ENCODE measurements at places on chromosomes 1 and 21. TPM values are rescaled to one million over a fixed set of nuclear protein-coding genes. Genes with fewer than 3 reads are reported as not detected.
A peak's percentile ranks its signal among the peaks of the same experiment; 100 is the strongest.

GRCh38 chr1:84913555-84913892 is 20.5 kb upstream of the LPAR3 start:
- no peak for DNase-seq

GRCh38 chr1:25550155-25550506 is 6.7 kb downstream of the LDLRAP1 start:
- DNase-seq = peak; percentile 14

- DNase-seq = no peak
These were observed 485.4 kb upstream of the USP24 start for GRCh38 chr1:55700359-55701130.

- DNase-seq = no peak
These were observed 131.2 kb downstream of the TGFB2 start for GRCh38 chr1:218476385-218476784.

DNA sequence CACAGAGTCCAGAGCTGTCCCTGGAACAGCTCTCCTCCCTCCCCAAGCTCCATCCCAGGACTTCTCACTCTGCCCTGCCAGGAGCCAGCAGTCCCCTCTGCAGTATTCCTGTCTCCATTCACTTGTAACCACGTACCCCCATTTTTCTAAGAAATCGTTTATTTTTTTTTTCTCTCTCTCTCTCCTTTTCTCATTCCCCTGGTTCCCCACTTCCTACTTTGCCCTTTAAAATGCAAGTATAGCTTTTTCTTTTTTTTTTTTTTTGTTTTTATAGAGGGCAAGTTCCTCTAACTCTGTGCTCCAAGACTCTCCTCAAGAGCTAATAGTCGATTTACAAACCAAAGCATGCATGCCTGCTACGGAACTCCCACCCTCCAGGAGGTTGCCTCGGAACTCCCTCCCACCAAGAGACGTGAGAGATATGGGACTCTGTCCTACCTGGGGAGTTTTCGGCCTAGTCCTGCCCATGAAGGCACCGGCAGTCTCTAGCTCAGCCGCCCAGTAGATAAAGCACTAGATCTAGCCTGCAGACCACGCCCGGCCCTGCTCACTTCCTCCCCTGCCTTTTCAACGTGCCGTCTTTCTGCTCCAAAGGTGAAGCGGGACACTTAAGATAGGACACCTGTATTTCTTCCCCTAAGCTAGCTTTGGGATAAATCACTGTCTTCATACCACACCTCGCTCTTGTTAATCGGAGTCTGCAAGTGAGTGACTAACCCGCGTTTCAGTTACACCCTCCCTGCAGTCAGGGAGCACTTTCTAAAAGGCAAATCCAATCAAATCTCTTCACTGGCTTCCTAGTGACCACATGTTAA is 27.7 kb downstream of the TNFRSF9 start:
- DNase-seq = no peak

GRCh38 chr1:1069711-1070676 is 4.1 kb downstream of the RNF223 start:
- no peak for DNase-seq

GRCh38 chr1:44684525-44684924 is 10.0 kb downstream of the ARMH1 start:
- DNase-seq = no peak

- DNase-seq = no peak
These were observed 797 bp upstream of the USP1 start for GRCh38 chr1:62436039-62436465.

GRCh38 chr21:45287438-45288391 is at the start of gene POFUT2:
Gene POFUT2, minus strand, starts transcription at chr21:45287895. Its CDS starts 24 bp downstream, at chr21:45287871.
- peak; percentile 95 for DNase-seq

GRCh38 chr1:154716614-154717527 is 108.9 kb upstream of the ADAR start:
- no peak for DNase-seq

- DNase-seq = no peak
These were observed 6.6 kb downstream of the BATF3 start for GRCh38 chr1:212692774-212693644.

DNA sequence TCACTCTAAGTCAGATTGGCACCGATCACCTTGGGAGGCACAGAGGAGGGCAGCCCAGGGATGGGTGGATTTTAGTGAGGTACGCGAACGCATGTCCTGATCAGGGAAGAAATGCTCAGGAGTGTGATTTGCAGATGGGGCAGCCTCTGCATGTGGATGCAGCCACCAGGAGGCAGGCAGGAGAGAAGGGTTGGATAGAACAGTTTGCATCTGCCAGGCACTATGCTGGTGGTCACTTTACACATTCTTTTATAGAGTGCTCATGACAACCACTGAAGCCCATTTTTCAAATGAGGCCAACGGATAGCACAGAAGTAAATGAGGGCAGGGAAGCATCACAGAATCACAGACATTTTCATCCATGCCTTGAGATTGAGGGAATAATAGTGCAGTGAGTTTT is 5.7 kb downstream of the LAMB3 start:
- peak; percentile 72 for DNase-seq

DNA sequence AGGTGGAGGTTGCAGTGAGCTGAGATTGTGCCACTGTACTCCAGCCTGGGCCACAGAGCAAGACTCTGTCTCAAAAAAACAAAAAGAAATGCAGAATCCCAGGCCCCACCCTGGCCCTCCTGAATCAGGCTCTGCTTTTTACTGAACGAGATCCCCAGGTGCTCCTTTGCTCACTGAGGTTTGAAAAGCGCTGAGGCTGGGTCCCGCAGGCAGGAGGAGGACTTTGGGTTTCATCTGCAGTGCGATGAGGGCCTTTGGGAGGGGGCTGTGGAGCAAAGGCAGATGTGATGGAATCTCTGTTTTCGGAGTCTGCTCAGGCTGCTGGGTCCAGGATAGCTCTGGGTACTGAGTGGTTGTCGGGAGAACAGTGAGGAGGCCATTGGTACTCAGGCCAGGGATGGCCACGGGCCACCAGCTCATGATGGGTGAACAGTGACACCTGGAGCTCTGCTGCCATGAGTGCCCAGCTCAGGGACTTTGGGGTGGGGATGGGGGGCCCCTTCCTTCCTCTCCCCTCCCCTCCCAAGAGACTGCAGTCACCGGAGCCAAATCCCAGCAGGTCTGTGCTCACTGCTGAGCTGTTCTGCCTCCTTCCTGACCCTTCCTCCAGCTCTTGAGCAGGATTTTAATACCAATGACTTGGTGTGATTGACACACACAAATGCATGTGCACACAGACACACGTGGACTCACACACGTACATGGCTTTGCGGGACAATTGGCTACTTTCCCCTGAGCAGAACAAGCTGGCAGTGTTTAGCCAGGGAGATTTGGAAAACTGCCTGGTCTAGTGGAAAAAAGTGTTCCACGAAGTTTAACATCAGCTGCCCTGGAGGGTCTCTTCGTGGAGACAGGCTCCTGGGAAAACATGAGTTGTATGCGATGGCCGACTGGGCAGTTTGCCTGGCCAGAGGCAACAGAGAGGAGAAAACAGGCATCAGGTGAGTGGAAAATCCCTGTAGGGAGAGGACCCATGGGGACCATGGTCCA is 3.6 kb upstream of the DHRS3 start:
- peak; percentile 80 for DNase-seq

CDC7 gene
- total RNA-seq = 29.5 TPM
